ENCODE measurements at places on chromosomes 6 and 20.

- DNase-seq, result no peak
Measured at GRCh38 chr20:24987244-24987643, 5.3 kb downstream of the APMAP start.

- DNase-seq, result no peak
Measured at GRCh38 chr6:124721331-124721730, 240.9 kb upstream of the RNF217 start.

GRCh38 chr20:57539889-57540288 is 14.9 kb upstream of the CTCFL start:
- no peak for DNase-seq

DNA sequence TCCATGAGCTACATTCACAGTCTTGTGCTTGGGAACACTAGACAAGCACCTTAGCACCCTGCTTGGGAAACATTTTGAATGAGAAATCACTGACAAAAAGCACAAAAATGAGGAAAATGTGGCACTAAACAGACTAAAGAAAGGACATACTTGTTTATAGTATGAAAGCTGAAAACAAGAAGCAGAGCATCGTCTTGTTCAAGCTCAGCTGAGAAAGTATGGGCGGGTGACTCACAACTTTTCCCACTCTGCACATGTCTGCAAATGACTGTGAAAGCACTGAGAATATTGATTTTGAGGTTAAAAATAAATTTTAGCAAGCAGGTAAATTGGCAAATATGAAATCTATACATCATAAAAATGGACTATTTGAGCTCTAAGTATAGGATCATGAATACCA is 725.3 kb downstream of the COL12A1 start:
- no peak for DNase-seq

DNA sequence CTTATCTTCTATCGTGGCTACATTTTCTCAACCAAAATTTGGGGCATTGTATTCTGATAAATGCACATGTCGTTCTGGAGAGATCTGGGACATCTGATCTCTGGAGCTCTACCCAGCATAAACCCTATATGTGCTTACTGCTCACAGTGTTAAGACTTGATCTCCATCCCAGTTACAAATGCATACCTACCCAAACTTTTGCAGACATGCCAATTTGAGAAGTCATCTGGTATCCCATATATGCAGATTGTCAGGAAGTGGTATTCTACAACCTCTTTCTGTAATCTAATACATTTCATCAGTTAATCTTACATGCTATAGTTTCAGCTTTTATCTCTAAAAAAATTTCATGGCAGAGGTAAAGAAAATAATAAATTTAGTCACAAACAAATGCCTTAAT is 11.2 kb downstream of the BAG2 start:
- no peak for DNase-seq

DNA sequence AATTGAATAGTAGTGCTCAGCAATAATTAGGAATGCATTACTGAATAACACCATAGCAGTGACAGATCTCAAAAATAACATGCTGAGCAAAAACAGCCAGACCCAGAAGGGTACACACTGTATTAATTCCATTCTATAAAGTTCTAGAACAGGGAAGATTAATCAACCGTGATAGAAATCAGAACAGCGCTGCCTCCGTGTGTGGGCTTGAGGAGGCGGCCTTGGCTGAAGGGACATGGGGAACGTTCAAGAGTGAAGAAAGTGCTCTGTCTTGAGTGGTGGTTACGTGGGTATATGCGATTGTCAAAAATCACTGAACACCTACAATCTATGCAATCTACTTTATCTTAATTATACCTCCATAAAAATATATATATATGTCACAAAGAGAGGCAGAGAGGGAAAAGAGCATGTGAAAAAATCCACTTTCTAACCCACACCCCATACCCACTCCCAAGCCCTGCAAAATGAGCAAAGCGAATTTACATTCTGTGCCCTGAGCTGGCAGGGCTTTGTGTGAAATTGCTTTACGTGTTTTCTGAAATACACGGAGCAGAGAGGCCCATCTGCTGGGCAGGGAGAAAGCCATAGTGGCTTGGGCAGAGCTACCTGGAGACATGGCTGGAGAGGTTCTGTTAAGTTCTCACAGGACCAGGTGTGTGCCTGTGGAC is 74.4 kb downstream of the NFATC2 start:
- DNase-seq, result no peak

GRCh38 chr6:24016286-24016685 is 109.7 kb upstream of the NRSN1 start:
- no peak for DNase-seq

- no peak for DNase-seq
Measured at GRCh38 chr6:158622545-158623190, 21.9 kb downstream of the DYNLT1 start.

DNA sequence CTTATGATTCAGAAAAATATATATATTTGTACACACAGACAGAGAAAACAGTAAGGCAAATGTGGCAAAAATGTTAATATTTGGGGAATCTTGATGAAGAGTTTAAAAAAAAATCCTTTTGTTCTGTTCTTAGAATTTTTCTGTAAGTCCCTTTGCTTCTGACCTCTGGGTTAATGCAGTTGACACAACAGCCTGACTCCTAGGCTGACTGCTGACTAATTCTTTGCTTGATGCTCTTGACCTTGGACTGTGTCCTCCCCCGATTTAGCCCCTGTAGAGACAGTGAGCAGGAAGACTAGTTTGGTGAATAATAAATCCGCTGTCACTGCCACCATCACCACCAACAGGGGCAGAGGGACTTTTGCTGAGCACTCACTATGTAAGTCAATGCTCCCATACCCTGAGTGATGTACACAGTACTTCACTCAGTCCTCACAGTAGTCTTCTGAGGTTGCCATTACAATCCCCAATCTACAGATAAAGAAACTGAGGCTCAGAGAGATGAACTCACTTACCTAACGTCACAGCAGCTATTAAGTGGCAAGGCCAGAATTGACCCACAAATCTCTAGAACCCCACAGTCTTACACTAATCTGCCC is 71.7 kb downstream of the SNX5 start:
- no peak for DNase-seq

GRCh38 chr20:63964412-63964811 is 5.3 kb downstream of the ZNF512B start:
- no peak for DNase-seq

GRCh38 chr20:18428490-18429173 is 38.2 kb downstream of the DZANK1 start:
- DNase-seq, result no peak

GRCh38 chr20:50366270-50367103 is 143.7 kb upstream of the PTPN1 start:
- DNase-seq, result no peak

GRCh38 chr20:24747010-24747712 is 201.9 kb upstream of the CST7 start:
- no peak for DNase-seq

GRCh38 chr20:63895202-63895951 is 451 bp downstream of the DNAJC5 start:
- no peak for DNase-seq

DNA sequence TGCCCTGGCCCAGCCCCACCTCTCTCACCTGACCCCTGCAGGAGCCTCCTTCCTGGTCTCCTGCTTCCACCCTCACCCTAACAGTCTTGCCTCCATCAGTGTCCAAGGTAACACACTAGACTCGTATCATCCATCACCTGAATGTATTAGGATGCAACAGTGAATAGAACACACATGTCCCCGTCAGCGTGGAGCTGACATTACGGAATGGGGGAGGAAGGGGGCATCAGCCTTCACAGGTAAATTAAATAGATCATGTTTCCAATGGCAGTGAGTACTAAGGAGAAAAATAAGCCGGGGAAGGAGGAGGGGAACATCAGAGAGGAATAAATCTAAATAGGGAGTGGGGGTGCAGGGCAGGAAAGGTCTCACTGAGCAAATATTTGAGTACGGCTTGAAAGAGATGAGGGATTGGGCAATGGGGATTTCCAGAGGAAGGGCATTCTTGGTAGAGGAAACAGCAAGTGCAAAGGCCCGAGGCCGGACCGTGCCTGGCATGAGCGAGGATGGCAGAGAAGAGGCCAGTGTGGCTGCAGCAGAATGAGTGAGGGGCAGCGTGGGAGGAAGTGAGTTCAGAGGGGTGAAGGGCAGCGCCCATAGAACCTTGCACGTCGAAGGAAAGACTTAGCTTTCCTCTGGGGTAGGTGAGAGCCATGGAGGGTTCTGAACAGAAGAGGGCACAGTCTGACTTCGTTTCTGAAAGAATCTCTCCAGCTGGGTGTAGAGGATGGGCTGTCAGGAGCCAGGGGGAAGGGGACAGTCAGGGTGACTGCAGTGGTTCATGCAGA is 110.1 kb upstream of the PTPN1 start:
- DNase-seq, result no peak

GRCh38 chr20:61454053-61454452 is 202.0 kb downstream of the CDH4 start:
- no peak for DNase-seq

DNA sequence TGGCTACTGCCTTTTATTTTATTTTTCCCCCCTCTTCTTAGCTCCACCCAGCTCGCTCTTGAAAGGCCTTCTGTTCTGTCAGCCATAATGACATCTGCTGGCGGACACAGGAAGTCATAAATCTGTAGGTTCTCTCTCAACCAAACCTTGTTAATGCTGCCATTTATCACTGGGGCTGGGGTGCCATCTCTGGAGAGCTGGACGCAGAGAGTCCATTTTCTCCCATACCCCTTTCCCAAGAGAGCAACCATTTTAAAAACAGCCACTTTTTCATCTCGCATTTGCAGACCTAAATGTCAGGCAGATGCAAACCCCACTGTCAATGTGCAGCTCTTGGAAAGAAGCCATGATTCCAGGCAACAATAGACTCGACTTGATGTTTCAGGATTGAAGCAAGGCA is 13.0 kb upstream of the TSHZ2 start:
- DNase-seq, result peak; percentile 83

DNA sequence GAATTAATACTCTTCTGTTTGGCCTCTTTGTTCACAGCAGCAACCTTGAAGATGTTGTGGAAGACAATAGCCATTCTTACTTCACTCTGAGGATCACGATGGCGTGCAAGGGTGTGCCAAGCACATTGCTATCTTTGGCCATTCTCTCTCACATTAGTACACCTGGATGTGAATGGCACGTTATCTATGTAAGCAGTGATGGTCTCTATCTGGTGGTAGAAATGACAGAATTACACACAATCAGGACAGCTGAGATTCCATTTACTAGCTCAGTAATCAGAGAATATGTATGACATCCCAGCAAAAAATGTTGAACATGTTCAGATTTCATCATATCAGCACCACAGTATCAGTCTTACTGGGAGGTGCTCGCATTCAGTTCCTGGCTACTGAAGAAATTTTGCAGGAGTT is 116.2 kb downstream of the LCA5 start:
- no peak for DNase-seq

- peak; percentile 94 for DNase-seq
Measured at GRCh38 chr6:19538096-19538495, 299.1 kb upstream of the ID4 start.

DNA sequence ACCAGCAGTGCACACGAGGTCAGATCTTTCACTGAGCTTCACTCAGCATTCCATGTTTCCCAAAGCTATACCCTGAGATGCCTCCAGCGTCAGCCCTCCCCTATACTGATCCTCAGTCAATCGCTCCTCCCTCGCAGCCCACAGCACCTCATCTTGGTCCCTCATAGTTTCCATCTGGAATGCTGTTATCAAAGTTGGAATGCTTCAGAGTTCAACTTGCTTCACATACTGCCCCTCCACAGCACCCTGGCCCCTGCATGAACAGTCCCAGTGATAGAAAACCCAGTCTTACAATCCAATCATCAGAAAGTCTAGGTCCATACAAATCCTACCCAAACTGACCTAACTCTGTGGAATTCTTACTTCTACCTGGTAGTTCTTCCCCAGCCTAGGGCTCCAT is 20.0 kb downstream of the SPAG4 start:
- DNase-seq, result no peak

DNA sequence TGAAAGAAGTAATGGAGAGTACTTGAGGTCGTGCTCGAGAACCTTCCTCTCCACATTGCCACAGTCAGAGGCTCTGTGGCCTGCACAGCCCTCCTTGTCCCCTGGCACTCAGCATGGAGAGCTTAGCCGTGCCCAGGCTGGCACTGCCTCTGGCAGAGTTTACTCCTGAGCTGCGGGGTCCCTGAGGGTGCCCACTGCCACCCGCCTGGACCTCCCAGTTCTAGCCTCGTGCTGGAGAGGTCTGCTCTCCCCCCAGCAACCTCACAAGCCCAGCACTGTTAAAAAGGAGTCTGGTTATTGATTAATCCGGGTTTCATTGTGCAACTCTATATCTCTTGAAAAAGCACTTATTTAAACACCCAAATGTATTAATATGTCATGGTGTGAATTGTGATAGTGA is 226.8 kb downstream of the TMEM242 start:
- no peak for DNase-seq

GRCh38 chr6:47736083-47736700 is 37.8 kb downstream of the ADGRF4 start:
- no peak for DNase-seq

DNA sequence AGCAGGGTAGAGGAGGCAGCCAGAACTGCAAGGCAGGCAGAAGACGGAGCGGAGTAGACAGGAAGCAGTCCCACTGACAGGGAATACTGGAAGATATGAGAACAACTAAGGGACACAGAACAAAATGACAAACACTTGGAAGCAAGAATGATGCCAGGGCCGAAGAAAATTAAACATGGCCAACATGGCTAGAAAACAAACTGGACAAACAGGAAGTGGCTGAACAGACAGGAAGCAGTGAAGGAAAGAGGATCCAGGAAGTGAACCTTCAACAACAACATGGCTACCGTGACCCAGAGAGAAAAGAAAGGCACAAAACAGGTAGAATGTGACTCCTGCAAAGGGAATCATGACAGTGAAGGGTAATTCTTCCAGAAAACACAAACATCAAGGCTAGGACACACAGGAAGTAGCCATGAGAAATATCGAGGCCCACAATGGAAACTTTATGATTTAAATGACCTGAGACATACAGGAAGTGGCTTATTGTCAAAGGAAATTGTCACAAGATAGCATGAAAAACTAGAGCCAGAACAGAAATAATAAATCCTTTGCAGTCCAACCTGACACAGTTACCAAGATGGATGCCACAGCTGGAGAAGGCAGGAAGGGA is 9.1 kb downstream of the COL11A2 start:
- no peak for DNase-seq

DNA sequence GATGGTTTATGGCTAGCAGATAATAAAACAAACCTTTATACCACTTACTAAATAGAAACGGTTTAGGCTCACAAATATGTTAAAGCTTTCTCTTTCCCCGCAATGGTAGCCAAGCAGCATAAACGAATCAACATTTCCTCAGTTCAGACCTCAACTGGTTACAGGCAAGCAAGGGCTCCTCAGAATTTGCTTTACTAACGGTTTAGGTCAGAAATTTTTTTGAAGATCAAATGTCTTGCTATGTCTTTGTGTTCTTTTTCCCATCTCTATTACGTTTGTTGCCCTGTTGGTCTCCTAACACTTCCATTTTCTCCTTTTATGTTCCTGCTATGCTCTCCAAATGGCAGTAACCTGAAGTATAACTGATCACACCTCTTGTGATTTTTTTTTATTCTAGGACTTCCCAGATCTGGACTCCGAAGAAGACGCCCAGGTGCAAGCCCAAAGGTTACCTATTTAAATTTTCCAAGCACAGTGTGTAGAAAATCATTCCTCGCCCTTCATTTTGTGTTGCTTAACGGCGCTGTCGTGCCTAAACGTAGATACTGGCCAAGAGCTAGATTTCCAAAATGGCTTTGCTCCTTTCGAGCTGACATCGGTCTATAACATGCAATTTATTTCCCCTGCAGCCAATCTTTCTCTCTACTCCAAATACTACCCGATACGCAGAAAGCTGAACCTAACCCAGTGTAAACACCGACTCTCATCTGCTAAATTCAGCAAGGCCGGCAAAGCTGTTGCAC is 717 bp upstream of the ASF1A start:
- peak; percentile 65 for DNase-seq
